ENCODE measurements at places on chromosomes 5 and 9.

DNA sequence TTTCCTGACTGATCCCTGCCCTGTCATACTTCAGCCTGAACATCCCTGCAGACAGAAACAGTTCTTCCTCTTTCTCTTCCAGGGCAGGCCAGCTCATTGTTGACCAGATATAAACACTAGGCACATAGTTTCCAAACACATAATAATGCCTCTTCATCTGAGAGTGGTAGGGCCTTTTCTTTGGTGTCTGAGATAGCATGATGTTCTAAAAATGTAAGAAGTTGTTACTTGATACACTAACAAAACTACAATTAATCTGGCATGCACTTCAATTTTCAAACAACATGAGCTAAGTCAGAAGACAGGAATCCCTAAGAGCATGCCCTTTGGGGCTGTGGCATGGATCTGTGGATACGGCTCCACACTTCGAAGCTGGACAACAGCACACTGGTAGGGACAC lies 246.6 kb downstream of the SPOCK1 start:
- no peak for ATAC-seq

GRCh38 chr5:126777257-126777974 lies 480 bp downstream of the LMNB1 start:
- ATAC-seq: peak; percentile 70

DNA sequence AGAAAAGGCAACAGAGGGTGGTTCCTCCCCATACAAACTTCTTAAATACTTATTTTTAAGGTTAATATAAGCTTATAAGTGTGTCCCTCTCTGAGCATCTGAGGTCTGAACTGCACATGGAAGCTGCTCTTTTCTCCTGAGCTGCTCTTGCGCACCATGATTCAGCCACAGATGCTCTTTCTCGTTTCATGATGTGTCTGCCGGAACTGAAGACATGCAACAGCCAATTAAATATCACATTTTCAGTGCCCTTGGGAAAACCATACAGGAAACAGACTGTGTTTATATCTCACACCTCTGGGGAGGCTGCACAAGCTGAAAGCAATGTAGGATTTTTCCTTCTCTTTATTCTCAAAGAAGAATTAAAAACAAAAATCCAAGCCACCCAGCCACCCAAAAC lies 96.8 kb upstream of the NREP start:
- peak; percentile 31 for ATAC-seq

DNA sequence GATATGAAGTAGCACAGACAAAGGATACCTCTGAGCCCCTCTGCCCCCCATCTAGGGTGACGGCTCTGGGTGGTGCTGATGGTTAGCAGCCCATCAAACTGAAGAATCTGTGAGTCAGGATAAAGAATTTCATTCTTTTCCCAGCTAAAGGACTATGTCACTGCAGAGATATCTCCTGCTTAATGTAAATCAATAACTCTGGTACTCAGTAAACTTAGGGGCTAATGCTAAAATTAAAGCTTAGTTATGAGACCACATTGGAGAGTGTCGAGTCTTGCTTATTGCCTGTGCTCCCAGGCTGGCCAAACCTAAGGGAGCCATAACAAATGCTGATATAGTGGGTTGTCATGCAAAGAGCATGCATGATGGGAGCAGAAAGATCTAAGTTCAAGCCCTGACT lies 25.6 kb upstream of the ACTBL2 start:
- ATAC-seq: no peak

Data from stimulated activated memory B cell treated with anti-CD40 and anti-IgM and Interleukin-4, amounts not matched to agents 10 μg/mL and 1 μg/mL and 100 μg/mL, for 72 hours (primary cell).